ENCODE measurements at places on chromosomes 4 and X.

GRCh38 chr4:123554801-123555232 is 158.2 kb downstream of the SPRY1 start:
- DNase-seq: no peak

- no peak for DNase-seq
Measured at GRCh38 chrX:9495496-9495895, 30.6 kb downstream of the TBL1X start.

GRCh38 chr4:122908223-122908622 is 14.2 kb downstream of the NUDT6 start:
- no peak for DNase-seq

DNA sequence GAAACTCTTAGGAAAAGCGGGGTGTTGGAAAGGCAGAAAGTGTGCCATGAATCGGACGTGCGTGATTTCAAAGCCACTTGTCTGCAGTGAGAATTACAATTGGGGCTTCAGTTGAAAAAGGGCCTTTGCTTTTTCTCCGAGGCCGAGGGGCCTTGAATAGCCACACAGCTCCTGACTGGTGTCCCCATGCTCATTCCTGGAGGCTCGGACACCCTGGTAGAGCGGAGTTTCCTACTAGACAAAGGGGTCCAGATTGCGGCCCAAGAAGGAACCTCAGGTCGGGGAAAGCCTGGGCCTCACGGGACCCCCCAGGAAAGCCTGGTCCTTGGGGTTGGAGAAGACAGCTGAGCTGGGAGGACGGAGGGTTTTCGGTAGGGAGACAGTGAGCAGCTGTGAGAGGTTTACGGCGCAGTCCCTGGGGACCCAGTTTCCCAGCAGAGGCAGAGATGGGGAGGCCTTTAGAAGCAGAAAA is 3.0 kb upstream of the SHOX start:
- DNase-seq: no peak
